ENCODE measurements at places on chromosomes 1 and 21. TPM values are rescaled to one million over a fixed set of nuclear protein-coding genes. Genes with fewer than 3 reads are reported as not detected.

- DNase-seq, result no peak
These were observed 86.4 kb upstream of the COL6A1 start for GRCh38 chr21:45894906-45895777.

DNA sequence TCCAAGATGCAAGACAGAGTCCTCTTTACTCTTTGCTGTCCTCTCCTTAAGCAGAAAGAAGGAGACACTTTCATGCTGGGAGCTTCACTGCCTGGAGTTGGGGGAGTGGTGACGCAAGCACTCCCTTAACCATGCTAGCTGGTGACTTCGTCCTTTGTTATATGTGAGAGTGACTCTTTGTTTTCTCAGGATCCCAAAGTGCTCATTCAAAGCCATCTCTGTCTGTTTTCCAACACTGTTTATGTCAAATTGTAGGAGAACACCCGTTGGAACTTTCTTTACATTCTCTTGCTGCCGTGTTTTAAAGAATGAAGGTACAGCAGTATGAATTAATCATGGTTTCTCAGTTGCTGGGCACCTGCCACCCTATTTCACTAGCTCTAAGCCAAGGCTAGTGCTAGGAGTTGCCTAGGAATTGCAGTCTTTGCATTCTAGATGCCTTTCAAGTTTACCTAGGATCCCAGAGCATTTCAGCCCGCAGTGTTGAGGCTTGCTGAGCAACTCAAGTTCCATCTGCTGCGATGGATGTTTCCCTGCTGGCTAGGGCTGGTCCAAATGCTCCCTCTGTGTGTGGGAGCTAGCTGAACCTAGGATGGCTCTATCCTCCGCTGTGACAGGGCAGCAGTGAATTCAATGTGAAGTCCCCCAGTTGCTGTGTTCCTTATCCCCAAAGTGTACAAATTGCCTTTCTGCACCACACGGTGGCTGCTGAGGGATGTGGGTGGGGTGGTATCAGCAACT is 82.6 kb upstream of the GPR52 start:
- no peak for DNase-seq

- no peak for DNase-seq
These were observed 47.2 kb upstream of the PAX7 start for GRCh38 chr1:18583326-18583941.

DNA sequence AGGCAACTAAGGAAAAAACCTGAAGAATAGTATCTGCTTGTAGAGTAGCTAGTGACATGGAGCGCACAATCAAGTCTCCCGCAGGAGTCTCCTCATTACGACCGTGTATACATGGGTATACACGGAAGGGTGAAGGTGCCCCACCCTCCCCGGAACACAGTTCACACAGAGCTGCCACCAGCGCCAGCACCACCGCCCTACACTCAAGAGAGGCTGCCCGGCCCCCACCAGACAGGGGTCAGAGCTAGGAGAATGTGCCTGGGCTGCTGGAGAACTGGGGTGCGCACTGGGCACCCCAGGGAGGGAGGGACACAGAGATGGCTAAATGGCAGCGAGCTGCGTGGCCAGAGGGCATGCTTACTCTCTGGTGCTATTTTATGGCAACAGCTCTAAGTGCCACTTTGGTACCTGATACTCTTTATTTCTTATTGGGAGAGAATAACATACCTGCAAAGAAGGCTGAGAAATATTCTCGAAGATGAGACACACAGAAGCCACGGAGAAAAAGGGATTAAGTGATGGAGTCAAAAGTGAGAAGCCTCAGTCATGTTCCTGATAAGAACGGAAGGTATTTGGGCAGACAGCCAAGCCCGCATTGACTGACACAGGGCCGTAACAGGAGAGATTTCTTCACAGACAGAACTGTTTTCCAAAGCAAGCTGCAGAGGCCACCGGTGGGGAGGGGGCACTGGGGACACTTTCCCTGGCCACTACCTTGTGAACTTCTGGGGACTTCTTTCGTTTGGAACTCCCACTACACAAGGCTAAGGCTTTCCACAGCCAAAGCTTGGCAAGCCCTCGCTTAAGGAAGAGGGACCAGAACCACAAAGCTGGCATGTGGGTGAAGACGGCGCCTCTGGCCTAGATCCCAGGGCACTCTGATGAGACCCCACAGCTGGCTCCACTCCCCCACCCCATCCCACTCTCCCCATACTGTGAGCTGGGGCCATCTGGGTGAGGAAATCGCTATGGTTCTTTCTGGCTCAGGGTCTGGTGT is 108.0 kb downstream of the PGBD5 start:
- DNase-seq, result no peak

DNA sequence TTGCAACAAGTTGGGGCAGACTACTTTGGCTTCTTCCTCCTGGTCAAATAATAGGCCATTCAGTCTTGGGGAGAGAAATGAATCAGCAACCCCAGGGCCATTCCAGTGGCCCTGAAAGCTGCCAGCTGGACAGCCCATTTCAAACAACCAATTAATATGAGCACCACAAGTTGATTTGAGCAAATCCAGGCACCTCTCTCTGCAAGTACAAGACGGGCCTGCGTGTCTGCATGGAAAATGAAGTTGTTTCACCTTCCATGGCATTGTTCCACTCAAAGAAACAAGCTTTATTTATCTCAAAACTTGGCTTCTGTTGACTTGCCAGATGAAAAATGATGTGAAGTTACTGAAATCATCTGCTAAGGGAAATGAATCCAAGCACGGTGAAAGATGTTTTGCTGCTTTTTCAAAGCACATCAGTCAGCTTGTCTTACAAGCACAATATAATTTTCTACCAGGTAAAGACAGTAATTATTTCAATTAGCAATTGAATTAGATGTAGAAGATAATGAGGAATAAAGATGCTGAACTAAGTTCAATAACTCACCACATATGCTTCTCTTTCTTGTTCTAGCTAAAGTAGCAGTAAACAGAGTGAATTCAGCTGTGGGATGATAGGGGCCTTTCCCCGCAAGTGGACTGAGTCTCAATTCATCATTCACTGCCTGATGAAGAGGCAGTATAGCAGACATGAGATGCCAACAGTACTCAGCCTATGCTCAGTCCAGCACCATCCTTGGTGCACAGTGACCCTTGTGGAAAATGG is 95.2 kb upstream of the SSX2IP start:
- no peak for DNase-seq

DNA sequence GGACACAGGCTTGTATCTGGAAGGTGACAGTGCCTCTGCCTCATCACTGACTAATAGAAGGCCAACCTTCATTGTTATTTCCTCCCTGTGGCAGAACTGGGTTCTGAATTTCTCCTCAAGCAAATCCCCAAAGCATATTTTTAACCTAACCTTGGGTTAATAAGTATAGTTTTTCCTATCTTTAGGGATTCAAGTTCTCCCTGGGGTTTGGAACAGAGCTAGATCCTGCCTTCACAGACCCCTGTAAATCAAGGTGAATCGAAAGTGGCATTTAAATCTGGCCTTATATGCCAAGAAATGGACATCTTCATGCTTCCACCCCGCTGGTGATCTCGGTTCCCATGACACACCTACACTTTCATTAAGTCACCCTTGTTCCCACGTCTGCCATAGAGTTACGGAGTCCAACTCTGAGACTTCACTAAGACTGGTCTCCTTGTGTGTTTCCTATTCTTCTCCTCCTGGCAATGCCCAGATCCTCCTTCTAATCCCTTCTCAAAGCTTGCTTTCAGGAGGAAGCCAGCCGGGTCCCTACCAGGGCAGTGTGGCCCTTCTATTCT is 4.3 kb upstream of the CHI3L2 start:
- DNase-seq, result no peak

- DNase-seq, result no peak
These were observed 51.0 kb downstream of the RAB3GAP2 start for GRCh38 chr1:220221269-220221668.

SGIP1 gene
- 11.7 TPM for polyA plus RNA-seq

SEMA4A gene
- 21.2 TPM for polyA plus RNA-seq

GRCh38 chr21:38796424-38796823 is 9.3 kb upstream of the ETS2 start:
- no peak for DNase-seq

ITGB2 gene
- polyA plus RNA-seq, result 16.9 TPM

CD53 gene
- polyA plus RNA-seq, result 6.8 TPM

GRCh38 chr1:180911640-180912191 is 981 bp upstream of the KIAA1614 start:
- DNase-seq, result peak; percentile 39

- DNase-seq, result no peak
These were observed 46.8 kb downstream of the UBR4 start for GRCh38 chr1:19163261-19163660.

DNA sequence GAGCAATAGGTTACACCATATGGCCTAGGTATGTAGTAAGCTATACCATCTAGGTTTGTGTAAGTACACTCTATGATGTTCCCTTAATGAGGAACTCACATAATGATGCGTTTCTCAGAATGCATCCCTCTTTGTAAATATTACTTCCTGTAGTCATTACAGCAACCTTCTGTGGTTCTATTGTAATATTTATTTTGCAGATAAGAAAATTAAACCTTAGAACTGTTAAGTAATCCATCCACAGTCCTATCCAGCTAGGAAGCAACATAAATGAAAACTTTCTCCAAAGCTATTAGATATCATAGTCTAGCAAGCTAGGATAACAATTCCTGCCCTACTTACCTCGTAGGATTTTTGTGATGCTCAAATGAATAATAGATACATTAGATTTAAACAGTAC is 88.7 kb downstream of the WLS start:
- DNase-seq, result no peak

DNA sequence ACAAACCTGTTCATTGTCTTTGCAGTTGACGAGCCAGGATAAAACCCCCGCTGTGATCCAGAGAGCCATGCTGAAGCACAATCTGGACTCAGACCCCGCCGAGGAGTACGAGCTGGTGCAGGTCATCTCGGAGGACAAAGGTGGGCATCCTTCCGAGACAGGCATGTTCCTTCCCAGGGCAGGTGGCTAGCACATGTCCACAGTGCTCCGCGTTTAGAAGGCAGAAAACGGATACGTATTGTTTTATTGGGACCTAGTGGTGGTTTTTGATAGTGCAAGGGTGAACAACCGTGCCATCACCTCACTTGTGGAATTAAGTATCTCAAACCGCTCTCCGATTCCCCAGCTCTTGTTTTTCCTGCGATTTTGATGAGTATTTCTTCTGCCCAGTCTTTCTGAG is 115.3 kb downstream of the COLGALT2 start:
- DNase-seq, result no peak

DNA sequence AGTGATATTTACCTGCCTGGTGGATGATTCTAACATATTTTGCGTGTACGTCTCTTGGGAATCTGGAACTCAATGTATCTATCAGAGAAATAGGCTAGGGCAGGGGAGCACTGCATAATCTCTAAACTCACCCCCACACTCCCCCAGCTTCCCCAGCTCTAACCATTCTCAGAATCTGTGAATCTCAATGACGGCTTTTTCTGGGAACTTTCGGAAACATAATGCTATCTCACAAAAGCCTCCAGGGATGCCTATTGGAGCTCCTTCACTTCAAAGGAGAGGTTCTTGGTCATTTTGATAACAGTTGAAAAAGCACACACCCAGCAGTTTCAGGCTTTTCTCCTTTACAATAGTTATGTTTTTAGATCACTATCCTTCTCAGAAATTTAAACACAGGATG is 113.8 kb upstream of the MAGI3 start:
- no peak for DNase-seq

DNA sequence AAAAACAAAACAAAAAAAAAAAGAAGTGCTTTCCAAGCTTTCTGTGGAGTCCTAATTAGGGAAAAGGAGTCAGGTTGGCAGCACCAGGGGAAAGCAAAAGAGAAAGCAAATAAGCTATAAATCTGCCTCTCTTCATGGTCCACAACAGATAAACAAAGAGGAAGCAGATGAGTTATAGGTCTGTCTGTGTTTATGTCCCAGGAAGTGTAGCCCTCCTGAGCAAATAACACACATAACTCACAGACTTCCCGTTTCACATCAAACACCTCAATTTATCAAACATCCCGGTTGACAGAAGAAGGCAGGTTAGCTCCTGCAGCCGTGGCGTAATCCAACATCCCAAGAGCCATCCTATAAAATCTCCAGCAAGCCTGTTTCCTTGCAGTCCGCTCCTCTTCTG is 5.6 kb upstream of the SLC2A5 start:
- DNase-seq, result peak; percentile 76

- DNase-seq, result no peak
These were observed 69.1 kb downstream of the SLC66A1 start for GRCh38 chr1:19381261-19381660.

ZC3H12A gene
- 2.9 TPM for polyA plus RNA-seq

DIRAS3 gene
- polyA plus RNA-seq, result 3.1 TPM

CFHR1 gene
- polyA plus RNA-seq, result not detected

- DNase-seq, result no peak
These were observed 18.0 kb downstream of the INSRR start for GRCh38 chr1:156840898-156841279.

PLA2G2C gene
- polyA plus RNA-seq, result not detected

ZNF593OS gene
- polyA plus RNA-seq, result 1.8 TPM

- DNase-seq, result no peak
These were observed 2.2 kb downstream of the RNF19B start for GRCh38 chr1:32962248-32962896.

PM20D1 gene
- 2.0 TPM for polyA plus RNA-seq

GRCh38 chr1:196462086-196462485 is 146.2 kb downstream of the KCNT2 start:
- no peak for DNase-seq

DNA sequence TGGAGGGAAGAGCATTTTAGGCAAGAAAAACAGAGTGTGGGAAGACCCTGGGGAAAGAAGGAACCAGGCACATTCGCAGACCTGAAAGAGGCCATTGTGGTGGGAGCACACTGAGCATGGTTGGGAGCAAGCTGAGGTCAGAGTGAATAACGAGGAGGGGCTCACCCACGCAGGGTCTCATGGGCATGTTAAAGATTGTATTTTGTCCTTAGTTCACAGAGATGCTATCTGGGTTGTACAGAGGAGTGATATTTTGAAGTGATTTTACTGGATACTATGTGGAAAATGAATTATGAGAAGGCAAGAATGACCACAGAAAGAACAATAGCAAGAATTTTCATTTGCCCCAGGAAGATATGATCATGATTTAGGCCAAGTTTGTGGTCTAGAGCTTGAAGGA is 578.3 kb upstream of the NR5A2 start:
- no peak for DNase-seq

- DNase-seq, result no peak
These were observed 14.9 kb upstream of the SSBP3 start for GRCh38 chr1:54421101-54421504.

- DNase-seq, result no peak
These were observed 41.8 kb downstream of the TRPM2 start for GRCh38 chr21:44395260-44395659.

GRCh38 chr1:78676347-78676982 is 26.8 kb downstream of the IFI44 start:
- peak; percentile 54 for DNase-seq

- DNase-seq, result no peak
These were observed 74.3 kb downstream of the DDR2 start for GRCh38 chr1:162706606-162707005.

DNA sequence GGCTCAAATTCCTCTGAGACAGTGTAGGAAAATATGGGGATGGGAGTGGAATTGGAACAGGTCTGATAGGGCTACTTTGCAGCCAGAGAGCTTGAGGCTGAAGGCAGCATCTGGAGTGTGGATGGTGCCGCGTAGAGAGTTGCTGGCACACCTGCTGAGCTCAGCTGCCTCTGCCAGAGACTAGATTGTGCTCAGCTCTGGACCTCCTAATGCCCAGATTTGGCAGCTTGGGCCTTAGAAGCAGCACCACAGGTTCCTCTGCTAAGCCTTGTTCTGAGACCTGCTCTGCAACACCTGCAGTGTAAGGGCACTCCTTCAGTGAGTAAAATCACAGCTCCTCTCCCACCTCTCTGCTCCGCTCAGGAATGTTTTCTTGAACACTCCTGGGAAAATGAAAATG is 23.3 kb downstream of the ACOT11 start:
- no peak for DNase-seq

- no peak for DNase-seq
These were observed 2.9 kb upstream of the INAVA start for GRCh38 chr1:200891774-200892157.

Data from renal pelvis (tissue), 12 donors.